Activated naive CD8-positive, alpha-beta T cell treated with anti-CD3 and anti-CD28 coated beads, Interleukin-2, amount 10 ng/mL, durations not matched to agents 7 days and 5 days (primary cell): ENCODE measurements at places on chromosomes 2 and 18.

DNA sequence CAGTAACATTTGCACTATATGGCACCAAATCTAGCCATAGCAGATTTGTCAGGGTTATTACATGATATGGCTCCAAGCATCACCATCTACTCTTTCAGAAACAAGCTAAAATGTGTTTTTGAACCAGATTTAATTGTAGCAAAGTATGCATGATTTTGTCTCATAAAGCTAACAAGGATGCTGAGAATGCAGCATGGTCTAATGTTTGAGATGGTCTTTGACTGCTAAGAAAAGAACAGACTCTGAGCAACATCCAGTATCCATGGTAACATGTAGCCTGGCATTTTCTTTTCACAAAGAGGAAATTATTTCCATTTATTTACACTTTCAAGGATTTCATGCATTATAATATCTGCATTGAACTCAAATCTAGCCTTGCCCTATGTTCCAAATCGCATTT is 206.5 kb downstream of the PDE1A start:
- no peak for DNase-seq

- no peak for DNase-seq
Measured at GRCh38 chr2:71004857-71005256, 10.2 kb upstream of the TEX261 start.

DNA sequence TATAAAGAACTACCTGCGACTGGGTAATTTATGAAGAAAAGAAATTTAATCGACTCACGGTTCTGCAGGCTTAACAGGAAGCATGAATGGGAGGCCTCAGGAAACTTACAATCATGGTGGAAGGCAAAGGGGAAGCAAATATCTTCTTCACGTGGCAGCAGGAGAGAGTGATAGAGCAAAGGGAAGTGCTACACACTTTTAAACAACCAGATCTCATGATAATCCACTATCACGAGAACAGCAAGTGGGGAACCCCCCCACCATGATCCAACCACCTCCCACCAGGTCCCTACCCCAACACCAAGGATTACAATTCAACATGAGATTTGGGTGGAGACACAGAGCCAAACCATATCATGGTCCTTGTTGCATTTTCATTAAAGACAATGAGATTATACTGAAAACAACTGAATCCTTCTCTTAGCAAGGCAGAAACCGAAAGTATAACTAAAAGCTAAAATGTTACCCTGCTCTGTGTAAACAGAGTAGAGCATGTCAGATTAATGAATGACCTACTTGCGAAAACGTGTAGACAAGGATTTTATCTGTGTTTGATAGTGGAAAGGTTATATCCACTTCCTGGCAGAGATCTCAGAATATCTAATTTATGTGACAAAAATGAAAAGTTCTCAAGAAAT is 60.1 kb upstream of the RBBP8 start:
- no peak for DNase-seq

DNA sequence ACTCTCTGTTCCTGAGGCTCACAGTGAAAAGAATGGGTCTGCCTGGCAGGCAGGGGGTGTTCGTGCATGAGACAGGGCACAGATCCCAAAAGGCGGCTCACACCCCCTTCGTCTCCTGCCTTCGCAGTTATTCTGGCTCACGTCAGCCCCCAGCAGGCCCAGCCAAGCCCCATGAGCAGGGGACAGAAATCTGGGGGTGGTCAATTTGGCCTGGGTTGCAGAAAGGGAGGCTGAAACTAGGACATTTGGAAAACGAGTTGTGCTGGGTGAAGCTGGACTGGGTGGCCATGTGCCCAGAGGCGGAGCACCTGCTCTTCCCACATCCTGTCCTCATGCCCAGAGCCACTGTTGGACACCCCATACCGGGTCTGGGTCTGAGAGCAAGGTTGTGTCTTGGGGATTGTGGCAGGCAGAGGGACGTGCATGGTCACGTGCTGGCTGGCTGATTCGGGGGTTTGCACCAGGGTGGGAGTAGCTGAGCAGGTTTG is 99.0 kb upstream of the MCFD2 start:
- DNase-seq = no peak

DNA sequence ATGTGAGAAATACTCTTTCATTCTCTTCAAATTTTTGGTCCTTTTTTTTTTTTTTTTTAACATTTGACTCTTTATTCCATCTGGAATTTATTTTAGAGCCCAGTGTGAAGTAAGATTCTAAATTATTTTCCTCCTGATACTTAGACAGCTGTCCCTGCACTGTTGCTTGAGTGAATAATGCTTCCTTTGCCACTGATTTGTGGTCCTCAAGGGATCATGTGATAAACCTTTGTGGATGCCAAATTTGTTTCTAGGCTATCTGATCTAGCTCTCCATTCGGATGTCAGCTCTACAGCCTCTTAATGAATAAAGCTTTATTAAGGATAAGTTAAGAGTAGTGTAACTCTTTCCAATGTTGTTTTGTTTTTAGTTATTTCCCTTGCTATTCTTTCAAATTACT is 142.3 kb downstream of the SMAD7 start:
- DNase-seq = no peak

GRCh38 chr2:21422724-21423522 is 299.2 kb downstream of the TDRD15 start:
- DNase-seq = no peak

GRCh38 chr2:226643030-226643945 is 156.3 kb downstream of the IRS1 start:
- DNase-seq = no peak

- no peak for DNase-seq
Measured at GRCh38 chr2:32436150-32436549, 79.3 kb downstream of the BIRC6 start.

- DNase-seq = no peak
Measured at GRCh38 chr2:133518700-133519344, 49.4 kb downstream of the NCKAP5 start.

- DNase-seq = no peak
Measured at GRCh38 chr2:10140841-10141610, 18.5 kb downstream of the RRM2 start.

DNA sequence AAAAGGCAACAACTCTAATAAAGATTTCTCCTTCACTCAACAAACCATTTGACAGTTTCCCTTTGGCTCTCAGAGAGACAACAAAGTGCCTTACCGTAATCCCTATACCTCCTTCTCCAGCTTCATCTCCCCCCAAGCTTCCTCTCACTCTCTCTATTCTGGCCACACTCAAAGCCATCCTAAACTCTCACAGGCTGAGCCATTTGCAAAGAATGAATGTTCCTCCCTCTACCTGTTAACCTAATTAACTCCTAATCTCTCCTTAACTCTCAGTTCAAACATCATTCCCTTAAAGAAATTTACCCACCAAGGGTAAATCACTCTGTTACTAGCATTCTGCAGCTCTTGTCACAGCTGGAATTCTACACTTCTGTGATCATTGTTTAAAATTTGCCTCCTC is 38.2 kb downstream of the GFPT1 start:
- no peak for DNase-seq

GRCh38 chr2:16537347-16537746 is 128.3 kb downstream of the CYRIA start:
- DNase-seq = no peak
